Dorsolateral prefrontal cortex (tissue), 122 donors: ENCODE measurements at places on chromosomes 2 and 18.

DNA sequence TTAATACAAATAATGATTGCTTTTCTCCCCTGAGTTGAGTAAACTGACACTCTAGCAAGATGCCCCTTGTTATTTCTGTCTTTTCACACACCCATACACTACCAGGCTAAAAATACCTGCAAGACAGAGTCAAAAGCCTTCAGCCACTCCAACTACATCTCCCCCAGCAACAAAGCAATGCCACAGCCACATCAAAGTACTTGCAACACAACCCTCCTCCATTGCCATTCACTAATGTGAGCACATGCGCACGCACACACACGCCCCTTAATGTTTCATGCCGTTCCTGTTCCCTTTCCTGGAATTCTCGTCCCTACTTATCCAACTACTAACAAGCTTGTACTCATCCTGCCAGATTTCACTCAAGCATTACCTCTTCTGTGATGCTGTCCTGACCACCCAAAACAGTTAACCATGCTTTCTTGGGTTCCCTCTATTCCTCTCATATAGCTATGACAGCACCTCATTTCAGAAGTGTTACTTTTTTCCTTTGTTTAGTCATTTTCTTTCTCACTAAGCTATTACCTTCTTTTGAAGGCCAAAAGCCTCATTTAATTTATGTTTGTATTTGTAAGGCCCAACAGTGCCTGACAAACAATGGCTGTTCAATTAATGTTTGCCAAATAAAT is 29.6 kb downstream of the SLC25A12 start:
- no peak for DNase-seq

DNA sequence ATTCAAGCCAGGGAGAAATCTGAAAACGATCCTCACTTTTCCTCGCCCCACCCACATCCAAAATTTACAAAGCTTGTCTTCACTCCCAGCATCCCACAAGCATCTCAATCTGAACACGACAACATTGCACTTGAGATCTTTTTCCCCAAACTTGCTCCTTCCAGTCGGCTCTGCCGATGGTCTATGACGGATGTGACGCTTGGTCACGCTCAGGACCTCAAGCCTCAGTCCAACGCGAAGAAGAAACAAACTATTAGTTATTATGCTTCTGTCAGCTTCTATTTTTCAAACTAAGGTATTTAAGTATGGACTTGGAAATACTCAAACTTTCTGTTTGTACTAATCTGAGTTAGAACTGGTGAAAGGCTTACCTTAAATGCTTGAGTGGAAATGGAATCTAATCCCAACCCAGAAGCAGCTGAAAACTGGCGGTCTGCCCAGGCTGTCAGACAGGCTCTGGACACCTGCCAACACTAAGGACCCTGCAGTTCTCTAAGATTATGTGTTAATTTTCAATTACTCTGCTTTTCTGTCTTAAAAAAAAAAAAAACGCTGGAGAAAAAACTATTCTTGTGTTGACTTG is 132.1 kb upstream of the DNMT3A start:
- no peak for DNase-seq

- no peak for DNase-seq
These were observed 247.4 kb downstream of the MYO3B start for GRCh38 chr2:170425281-170425751.

- no peak for DNase-seq
These were observed 80.4 kb upstream of the RPL31 start for GRCh38 chr2:100921685-100922161.

DNA sequence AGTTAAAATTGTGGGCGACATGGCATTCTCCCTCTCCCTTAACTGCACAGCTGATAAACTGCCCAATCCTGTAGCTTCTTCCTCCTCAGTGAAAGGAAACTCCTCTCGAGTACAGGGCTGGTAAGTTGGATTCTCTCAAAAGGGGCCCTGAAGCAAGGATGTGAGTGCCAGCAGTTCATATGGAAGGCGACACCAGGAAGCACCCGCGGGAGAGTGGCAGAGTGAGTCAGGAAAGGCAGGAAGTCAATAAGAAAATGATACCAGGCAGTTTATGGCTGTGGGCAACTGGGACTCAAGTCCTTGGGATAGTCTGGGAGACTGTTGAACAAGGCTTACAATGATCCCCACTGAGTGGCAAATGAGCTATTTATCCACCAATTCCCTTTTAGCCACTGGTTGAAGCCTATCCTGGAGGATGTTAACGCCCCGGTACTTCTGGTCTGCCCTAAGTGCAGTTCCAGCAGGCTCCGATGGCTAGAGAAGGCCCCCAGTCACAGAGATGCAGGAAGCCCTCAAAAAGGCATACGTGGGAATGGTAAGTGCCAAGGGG is 34.8 kb downstream of the ABHD3 start:
- no peak for DNase-seq
